ENCODE measurements at places on chromosomes 5 and 9.
A peak's percentile ranks its signal among the peaks of the same experiment; 100 is the strongest.

GRCh38 chr5:26310415-26310814 is 728.0 kb downstream of the CDH9 start:
- no peak for DNase-seq

GRCh38 chr5:178467568-178468195 is 122.5 kb downstream of the COL23A1 start:
- DNase-seq, result no peak

- DNase-seq, result no peak
These were observed 34.8 kb downstream of the TRPC7 start for GRCh38 chr5:136330353-136331038.

- DNase-seq, result no peak
These were observed 687.3 kb upstream of the ST8SIA4 start for GRCh38 chr5:101590384-101590783.

DNA sequence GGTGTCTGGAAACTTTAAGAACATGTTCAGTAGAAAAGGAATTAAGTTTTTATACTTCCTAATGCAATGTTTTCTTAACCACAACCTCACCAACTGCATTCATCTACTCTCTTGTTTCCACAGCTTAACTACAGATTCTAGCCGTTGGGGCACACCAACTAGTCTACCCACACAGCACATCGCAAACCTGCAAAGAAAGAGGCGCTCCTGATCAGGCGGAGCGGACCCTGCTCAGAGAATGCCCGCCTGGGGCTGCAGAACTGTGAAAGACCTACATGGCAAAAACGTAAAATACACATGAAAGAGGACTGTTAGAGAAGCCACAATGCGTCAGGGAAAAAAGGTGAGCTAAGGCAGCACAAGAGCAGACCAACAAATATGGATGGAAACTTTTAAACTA is 75.4 kb upstream of the RAPGEF6 start:
- DNase-seq, result no peak

- no peak for DNase-seq
These were observed 234.2 kb upstream of the MEF2C start for GRCh38 chr5:89117124-89117644.

GRCh38 chr5:138349852-138350562 is 2.5 kb upstream of the KDM3B start:
- no peak for DNase-seq

DNA sequence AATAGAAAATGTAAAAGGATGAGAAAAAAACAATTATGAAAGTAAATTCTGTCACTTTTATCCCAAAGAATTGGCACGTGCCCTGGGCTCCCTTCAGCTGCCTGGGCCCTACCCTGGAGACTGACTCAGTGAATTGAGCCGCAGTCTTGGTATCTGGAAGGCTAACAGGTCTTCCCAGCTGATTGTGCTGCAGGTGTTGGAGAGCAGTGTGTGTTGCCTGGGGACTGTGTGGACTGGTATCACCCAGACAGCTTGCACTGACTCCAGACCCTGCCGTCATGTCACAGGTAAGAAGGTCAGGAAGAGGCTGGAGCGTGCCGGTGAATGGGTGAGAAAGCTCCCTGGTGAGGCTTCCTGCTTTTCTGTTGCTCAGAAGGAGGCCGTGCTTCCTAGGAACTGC is 83.3 kb downstream of the AOPEP start:
- DNase-seq, result no peak

DNA sequence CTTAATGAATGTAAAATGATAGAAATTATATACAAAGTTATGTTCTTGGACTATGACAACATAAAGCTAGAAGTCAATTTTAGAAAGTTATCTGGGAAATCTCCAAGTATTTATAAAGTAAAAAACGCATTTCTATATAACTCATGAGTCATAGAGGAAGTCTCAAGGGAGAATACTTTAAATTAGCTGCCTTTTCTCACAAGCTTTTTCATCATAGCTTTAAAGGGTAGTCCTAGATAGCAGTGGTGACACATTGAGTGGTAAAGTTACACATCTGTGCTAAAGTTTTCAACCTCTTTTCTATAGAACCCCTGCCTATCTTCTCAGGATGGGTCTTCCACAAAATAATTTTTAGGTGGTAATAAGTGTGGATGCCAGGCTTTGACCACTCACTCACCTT is 598.3 kb upstream of the FAM174A start:
- no peak for DNase-seq

DNA sequence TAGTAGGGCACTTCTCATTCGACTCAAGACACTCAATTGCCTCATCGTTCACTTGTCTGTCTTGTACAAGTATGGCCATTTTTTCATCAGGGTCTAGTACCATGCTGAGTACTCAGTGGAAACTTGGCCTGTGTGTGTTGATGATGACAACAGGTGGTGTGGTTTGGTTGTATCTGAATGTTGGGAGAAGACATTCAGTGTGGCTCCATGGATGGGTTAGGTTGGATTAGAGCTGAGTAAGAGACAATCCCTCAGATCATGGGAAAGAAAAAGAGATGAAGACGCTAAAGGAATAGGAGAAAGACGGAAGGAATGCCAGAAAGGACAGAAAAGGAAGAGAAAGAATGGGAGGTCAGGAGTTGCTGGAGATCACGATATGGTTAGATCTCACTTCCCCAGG is 17.0 kb downstream of the PCDH1 start:
- no peak for DNase-seq

GRCh38 chr9:26939955-26940711 is 6.9 kb downstream of the PLAA start:
- no peak for DNase-seq

GRCh38 chr9:113486327-113486726 is 22.8 kb downstream of the RGS3 start:
- DNase-seq, result no peak

DNA sequence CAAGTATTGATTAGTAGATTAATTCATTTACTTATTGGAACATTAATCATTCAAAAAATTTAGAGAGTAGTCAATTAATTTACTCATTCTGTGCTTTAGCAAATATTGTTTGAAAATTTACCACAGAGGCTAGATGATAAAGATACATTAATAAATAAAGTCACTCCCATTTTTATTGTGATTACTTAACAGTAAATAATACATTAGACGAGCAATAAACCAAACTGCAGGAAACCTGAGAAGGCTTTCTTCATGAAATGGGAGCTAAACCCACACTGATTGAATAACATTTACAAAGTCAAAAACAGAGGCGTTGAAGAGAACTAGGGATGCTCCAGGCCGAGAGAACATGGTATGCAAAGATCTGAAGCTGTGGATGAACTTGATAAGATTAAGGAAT is 38.8 kb upstream of the PRDM9 start:
- DNase-seq, result no peak

- no peak for DNase-seq
These were observed 168.4 kb upstream of the FSTL4 start for GRCh38 chr5:133780619-133781280.

DNA sequence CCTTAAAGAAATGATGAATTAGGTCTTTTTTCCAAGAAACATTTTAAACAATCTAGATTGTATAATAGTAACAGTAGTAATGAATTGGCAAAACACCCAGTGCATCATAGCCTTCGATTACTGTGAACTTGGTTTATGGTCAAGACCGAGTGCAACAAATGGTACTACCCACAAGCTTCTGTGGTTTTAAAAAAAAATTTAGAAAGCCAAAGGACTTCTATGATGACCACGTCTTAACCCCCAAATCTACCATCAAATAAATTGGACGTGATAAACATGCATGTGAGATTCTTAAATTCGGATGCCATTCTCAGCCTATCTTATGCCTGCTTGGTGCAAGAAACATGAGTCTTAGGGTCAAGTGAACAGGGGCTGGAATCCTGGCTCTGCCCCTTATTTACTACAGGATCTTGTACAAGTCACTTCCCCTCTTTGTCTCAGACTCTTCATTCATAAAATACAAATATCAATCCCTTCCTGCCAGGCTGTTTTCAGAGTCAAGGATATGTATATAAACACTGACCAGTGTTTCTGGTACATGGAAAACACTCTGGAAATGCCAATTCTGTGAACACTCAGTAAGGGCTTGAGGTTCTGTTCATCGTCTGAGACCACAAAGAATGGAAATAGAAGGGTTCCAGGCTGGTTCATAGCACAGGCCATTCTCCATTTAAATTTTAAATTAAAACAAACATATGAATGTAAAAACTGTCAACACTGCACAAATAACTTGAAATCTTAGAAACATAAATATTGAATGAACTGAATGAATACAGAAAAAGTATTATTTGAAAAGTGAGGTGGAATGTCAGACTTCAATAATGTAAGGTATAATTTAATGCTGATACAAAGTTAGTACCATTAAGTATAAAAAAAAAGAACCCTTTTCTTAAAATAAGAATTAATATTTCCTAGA is 107.8 kb downstream of the NR6A1 start:
- no peak for DNase-seq

GRCh38 chr9:127640908-127641545 is 28.9 kb downstream of the STXBP1 start:
- DNase-seq, result no peak

GRCh38 chr5:131548176-131548575 is 86.9 kb downstream of the RAPGEF6 start:
- peak; percentile 66 for DNase-seq

DNA sequence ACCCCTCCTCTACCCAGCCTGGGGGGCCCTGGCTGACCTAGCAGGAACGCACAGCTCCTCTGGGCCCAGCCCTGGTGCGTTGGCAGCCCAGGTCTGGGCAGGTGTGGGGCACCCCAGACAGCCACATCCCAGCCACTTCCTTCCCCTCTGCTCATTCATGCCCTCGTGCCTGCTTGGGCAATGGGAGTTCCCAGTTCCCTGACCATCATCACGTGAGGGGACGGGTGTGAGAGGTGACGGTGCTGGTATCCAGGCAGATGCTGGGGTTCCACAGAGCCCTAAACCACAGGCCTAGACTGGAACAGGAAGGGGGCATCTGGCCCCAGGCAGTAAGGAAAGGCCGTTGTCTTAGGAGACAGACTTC is 8.4 kb downstream of the RALGDS start:
- DNase-seq, result peak; percentile 59

Measured in CD4-positive, alpha-beta T cell treated with Interleukin-2 at 100 ng/mL for 4 hours (primary cell).